Left colon (tissue), 2 donors: ENCODE measurements at places on chromosomes 2 and 18.
A peak's percentile ranks its signal among the peaks of the same experiment; 100 is the strongest.

GRCh38 chr2:39513641-39514094 is 76.6 kb upstream of the MAP4K3 start:
- peak; percentile 47 for DNase-seq

DNA sequence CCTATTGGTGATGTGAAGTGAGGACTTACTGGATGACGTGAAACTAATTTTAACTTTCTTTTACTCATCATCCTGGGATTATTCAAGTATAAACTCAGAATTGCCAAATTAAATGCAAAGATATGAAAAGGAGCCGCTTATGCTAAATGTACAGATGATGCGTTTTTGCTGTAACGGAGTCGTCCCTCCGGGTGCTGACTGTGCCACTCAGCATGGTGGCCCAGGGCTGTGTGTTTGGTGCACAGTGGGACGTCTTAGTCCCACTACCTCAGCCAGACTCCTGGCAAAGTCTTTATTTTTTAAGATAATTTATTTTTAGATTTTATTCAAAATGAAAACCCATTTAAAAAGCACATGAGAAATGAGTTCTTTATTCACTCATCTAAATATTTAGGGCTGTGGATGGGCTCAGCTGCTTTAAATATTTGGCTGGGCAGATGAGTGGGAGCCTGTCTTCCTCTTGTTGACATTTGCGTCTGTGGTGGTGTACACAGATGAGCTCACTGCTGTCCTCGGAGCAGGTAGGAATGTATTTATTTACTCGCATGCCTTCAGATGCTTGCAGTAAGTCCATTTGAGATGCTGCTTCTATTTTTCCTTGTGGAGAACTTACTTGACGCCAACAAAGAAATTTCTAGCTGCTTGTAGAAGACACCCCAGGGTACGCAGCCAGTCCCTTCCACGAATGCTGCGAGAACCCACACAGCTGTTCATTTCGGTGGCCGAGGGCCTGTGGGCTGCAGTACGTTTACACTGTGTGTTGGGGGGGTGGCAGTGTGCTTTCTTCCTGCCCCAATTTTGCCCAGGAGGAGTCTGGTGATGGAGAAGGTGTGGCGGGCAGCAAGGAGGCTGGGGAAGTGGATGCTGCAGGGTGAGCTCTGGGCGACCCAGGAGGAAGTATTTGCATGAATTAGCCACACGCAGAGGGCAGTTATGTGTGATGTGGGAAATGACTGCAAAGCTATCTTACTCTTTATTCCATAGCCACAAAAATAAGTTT is 105.0 kb downstream of the AGAP1 start:
- no peak for DNase-seq

GRCh38 chr2:45237128-45237527 is 227.9 kb upstream of the SIX2 start:
- no peak for DNase-seq

DNA sequence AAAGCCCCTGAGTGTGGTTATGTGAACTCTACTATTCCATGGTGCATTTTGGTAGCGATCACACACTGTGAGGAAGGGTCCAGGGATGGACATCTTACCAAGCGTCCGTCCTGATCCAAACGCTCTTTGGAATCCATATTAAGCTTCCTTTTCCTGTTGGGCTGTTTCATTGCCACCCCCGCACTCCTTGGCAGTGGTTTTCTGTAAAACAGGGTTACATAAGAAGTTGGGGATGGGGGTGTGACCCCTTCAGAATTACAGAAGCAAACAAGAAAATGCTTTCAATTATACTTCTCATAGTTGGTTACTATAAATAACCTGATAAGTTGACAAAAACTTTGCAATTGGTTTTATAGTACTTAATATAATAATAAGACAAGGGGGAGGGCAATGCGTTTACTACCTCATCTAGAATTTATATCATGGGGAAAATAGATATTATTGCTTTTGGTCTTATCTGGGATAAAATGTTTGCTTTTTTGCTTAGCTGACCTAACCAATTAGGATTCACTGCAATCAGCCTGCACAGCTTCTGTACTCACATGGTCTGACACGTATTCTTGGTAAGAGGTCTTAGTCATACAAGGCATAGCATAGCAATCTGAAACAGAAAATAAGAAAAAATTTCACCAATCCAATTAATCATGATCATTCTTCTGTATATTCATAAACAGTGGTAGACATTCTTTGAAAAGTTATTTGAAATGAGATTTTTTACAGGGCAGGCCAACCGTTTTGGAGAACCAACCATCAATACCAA is 103.1 kb downstream of the L3MBTL4 start:
- no peak for DNase-seq

GRCh38 chr2:206783718-206784117 is 18.3 kb downstream of the FASTKD2 start:
- DNase-seq, result no peak

DNA sequence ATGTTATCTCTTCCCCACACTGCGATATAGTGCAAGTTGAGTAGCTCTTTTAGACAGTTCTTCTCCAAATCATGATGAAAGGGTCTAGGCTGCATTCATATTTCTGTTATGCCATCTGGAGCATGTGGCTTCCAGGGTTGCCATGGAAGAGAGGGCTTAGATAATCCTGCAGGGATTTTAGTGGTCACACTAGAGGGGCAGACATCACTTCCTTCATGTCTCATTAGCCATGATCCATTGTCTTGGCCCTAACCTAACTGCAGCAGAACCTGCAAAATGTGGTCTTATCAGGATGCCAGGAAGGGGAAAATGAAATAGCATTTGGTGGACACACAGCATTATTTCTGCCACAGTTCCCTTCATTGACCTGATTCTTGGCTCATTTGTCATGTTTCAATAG is 83.1 kb downstream of the ADAM23 start:
- DNase-seq, result no peak

DNA sequence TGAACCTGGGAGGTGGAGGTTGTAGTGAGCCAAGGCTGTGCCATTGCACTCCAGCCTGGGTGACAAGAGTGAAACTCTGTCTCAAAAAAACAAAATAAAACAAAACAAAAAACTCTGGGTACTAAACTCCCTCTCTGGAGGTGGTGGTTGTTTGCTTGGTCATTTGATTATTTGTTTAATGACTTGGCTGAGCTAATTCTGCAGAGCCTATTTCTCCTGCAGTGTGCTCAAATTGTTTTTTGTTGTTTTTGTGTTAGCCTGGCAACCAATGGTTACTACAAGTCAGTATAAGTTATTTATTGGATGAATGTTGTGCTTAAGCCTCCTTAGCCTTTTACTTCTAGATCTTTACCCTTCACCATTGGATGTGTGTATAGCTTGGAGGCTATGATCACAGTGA is 387.5 kb downstream of the ADCYAP1 start:
- no peak for DNase-seq

DNA sequence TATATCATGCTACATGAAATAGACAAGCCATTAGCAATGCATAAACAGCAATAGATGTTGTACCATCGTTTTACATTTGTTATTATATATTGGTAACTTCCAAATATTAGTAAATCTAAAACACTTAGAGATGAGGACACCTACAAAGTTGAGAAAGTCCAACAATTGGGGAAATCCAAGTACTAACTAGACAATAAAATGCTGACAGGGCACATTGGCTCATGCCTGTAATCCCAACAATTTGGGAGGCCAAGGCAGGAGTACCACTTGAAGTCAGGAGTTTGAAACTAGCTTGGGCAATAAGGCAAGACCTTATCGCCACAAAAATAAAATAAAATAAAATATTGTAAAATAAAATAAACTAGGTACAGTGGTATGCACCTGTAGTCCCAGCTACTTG is 1023.1 kb downstream of the SUCLG1 start:
- no peak for DNase-seq

GRCh38 chr2:100262555-100263320 is 59.6 kb downstream of the LONRF2 start:
- DNase-seq, result peak; percentile 47

DNA sequence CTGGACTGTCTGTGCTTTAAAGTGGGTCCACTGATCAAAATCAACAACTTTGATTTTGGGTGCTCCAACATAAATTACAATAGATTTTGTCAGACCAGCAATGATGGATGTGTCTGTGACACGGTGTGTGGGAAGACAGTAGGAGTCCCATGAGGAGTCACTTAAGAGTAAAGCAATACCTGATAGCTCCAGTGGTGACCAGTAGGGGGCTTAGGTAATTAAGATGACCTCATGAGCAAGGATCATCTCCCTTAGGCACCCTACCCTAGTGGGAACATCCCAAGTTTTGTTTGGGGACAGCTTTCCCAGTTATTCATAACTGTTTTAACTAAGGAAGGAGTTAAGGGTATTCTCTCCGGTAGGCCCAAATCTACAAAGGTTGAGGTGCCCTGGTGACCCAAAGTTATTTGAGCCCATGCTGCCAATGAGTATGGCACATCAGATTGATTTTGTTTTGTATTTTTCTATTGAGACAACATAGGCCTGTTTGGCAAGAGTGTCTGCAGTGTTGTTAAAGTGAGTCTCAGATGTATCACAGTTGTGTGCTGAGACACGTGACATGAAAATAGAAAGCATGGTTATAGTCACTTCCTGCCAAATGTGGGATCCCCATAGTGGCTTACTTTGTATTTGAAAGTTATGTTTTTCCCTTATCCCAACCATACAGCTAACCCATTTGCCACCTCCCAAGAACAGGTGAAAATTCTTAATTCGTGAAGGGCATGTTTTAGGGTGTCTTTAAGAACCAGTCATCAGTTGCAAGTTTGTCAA is 1337.6 kb upstream of the SLC39A10 start:
- DNase-seq, result no peak

DNA sequence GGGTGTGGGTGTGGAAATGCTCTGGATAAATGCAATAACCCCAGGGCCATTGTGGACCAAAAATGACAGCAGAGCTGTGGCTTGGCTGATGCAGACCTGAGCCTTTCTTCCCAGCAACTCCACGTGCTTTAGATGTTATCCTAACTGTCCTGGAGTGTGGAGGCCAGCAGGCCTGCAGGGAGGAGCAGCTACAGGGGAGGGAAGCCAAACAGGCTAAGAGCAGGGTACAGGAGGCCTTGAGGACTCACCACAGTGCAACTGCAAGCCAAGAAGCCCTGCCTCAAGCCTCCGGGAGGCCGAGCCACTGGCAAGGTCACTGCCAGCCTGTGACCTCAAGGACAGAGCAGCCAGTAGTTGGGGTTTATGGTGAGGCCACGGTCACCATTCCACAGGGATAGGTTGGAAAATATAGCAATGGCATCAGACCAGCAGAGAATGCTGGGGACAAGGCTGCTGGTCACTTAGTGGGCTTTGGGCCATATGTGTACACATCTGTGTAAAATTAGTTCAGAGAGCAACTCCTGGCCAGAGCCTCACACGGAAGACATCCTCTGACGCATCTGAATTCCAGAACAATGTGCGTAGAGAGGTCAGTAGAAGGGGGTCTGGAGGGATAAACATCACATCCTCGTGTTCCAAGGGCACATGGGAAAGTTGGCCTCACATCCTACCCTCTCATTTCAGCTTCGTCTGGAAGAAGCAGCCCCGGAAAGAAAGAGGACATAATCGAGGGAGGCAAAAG is 76.2 kb upstream of the UPP2 start:
- DNase-seq, result no peak

DNA sequence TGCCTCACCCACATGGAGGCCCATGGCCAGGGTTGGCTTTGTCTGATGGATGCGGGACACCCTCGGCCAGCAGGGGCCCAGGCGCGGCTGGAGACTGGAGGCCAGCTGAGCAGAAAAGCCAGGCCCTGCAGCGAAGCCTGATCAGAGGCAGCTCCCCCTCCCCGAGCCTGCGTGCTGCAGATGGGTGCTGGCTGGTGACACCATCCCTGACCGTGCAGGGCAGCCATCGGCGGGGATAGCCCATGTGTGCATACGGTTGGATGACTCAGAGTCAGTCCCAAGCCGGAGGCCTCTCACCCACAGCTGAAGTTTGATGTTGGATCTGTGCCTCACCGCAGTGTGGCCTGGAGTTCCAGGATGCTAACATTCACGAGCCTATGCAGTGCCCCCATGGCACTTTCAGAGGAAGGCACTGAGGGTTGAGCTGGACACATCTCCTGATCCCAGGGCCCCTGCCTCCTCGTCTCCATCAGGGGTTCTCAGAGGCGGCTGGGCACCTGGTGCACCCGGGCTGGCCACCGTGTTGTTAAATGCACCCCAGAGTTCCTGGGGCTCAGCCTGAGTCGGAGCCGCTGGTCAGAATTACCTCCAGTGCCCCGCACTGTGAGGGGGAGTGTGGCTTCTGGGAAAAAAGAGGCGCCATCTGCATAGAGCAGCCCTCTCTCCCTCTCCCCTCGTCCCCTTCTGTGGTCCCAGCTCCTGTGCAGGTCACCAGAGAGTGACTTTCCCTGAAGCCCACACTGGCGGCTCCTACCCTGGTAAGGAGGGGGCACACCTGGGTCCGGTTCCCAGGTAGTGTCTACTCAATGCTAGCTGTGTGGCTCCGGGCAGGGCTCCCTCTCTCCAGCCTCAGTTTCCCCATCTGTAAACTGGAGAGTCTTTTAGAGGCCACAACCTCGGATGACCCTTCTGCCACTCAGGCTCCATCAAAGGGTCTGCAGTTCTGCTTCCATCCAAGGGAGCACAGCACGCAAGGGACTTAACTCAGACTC is 19.4 kb upstream of the KIF1A start:
- no peak for DNase-seq

- DNase-seq, result no peak
These were observed 317.7 kb downstream of the TDRD15 start for GRCh38 chr2:21441442-21441841.

DNA sequence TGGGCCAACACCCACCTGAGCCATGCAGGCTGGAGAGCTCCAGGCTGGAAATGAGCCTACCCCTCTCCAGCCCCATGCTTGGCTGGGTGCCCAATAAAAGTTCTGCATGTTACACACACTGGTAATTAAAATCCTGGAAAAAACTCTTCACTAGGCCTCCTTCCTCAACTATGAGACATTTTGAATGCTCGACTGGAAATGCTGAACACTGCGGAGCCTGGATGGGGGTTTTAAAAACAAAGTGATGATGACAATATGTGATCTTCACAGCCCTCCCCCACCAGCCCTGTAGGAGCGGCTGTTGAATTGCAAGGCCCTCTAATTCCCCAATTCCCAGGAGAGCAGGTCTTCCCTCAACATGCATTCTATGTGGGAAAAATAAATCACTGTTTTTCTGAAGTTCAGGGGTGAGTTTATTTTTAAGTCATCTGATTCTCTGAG is 179.2 kb downstream of the TTC32 start:
- no peak for DNase-seq

- DNase-seq, result no peak
These were observed 8.8 kb upstream of the IFIH1 start for GRCh38 chr2:162327134-162327769.

DNA sequence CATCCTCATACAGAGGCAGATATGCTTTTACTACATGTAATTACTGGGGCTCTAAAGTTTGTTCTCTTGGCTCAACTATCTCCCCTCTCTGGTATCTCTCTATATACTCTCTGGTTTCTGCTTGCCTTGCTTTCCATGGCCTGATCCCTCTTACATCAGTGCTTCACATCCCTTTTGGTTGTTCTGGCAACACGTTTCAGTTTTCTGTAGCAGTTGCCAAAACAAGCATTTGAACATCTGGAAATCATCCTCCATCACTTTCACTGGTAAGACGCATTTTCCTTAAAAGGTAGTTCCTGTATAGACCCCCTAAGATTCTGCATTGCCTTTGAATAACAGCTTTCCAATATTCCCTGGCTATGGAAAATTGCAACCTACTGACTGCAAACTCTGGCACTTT is 25.9 kb downstream of the COL5A2 start:
- no peak for DNase-seq

GRCh38 chr2:222514901-222515300 is 90.6 kb downstream of the SGPP2 start:
- DNase-seq, result no peak
